8988T (cell line): ENCODE measurements at places on chromosomes 3 and 15.

GRCh38 chr3:195135917-195136316 lies 135.0 kb downstream of the XXYLT1 start:
- no peak for DNase-seq

GRCh38 chr15:95658799-95659198 lies 671.7 kb upstream of the NR2F2 start:
- DNase-seq: no peak

GRCh38 chr3:155876503-155876902 lies 6.1 kb downstream of the GMPS start:
- DNase-seq: no peak

DNA sequence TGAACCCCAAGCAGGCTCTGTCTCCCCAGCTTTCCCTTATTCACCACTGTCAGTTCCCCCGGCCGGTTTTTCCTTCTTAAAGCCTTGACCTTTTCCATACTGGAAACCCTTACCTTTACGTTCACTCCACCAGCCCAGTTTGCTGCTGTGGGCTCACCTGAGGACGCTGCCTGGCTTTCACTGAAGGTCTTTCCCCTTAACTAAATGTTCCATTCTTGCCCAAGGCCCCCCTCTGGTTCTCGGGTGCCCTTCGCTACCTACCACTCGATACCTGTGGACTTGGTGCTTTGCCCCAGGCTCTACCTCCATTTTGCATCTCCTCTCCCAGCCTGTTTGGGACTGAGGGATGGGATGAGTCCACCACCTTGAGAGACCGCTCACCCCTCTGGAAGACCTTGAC lies 851 bp downstream of the AP2M1 start:
- no peak for DNase-seq

- DNase-seq: no peak
Observed at GRCh38 chr15:98955961-98956723, 51.5 kb downstream of the PGPEP1L start.

GRCh38 chr3:36905545-36905944 lies 39.3 kb downstream of the TRANK1 start:
- no peak for DNase-seq

- no peak for DNase-seq
Observed at GRCh38 chr3:112017091-112017490, 17.4 kb upstream of the TMPRSS7 start.

DNA sequence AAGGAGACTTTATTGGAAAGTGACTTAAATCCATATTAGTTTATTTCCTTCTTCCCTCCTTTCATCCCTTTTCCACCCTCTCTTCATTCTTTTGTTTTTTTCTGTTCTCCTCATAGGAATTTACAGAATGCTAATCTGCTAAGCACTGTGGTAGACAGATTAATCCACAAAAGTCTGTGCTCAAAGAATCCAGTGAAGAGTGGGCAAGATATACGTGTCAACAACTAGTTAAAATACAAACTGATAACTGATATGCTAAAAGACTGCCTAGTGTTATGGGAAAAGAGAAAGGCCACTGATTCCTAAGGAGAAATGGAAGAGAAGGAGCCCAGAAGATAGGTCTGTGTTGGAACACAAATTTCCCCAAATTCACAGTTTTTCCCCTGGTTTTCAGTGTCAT lies 202.2 kb downstream of the MBNL1 start:
- no peak for DNase-seq
